ENCODE measurements at places on chromosomes 4 and X. TPM values are rescaled to one million over a fixed set of nuclear protein-coding genes. Genes with fewer than 3 reads are reported as not detected.

- DNase-seq: no peak
These were observed 106.8 kb downstream of the COL25A1 start for GRCh38 chr4:109195646-109196045.

DNA sequence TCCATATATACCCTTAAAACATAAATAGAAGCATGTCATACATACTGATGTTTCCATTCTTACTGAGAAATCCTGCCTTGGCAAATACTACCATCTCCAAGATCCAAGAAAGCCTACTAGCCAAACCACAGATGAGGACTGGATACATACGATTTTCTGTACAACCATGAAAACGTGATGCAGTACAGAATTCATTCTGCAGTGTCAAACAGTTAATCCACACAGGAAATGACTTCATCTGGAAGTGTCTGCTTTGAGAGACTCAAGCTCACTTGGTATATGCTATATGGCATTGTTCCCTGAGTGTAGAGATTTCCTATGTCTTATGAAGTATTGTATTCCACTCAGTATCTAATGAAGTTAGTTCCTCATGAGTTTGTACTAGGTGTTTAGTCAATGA lies 94.3 kb downstream of the CT47B1 start:
- no peak for DNase-seq

GRCh38 chr4:183967266-183967665 lies 62.2 kb downstream of the STOX2 start:
- DNase-seq: no peak

GRCh38 chrX:124555036-124555595 lies 208.8 kb downstream of the SH2D1A start:
- no peak for DNase-seq

DNA sequence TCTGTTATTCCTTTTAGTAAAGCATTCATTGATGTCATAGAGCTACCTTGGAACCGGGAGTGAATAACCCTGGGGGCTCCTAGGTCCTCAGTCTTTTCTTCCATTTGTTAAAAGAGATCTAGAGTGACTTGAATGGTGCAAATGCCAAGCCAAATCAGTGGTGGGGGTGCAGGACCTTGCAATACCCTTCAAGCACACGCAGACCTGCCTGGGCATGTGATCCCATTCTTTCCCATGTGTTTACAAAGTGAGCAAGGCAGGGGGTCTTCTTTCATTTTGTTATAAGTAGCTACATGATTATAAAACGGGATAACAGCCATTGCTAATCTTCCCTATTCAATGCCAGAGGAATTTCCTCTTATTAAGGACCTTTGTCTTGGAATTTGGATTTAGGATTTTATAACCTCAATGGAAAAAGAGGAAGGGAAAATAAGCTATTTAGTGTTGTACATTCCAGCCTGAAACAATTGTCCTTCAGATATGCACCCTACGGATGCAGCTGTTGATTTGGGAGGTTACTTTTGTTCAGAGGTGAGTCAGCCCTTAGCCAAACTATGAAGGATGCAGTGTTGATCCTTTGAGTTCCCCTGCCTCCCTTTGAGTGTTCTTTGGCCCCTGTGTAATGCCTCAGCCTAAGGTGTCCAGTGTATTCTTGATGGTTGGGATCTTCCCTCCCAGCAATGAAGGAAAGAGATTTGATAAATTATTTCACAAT lies 623.8 kb upstream of the HTR2C start:
- DNase-seq: no peak

- no peak for DNase-seq
These were observed 18.9 kb upstream of the GPR101 start for GRCh38 chrX:137052643-137053235.

DNA sequence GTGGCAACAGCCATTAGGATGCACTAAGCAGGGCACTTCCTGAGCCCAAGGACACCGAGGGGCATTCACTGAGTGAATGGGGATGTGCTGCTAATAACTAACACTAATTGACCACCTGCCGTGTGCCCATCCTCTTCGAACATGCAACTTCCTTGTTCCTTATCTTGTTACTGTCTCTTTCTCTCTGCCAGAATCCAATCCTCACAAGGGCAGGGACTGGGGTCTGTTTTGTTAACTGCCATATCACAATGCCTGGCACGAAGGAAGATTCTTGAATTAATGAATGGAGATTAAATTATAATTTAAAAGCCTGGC lies 1.3 kb downstream of the ERAS start:
- no peak for DNase-seq

DNA sequence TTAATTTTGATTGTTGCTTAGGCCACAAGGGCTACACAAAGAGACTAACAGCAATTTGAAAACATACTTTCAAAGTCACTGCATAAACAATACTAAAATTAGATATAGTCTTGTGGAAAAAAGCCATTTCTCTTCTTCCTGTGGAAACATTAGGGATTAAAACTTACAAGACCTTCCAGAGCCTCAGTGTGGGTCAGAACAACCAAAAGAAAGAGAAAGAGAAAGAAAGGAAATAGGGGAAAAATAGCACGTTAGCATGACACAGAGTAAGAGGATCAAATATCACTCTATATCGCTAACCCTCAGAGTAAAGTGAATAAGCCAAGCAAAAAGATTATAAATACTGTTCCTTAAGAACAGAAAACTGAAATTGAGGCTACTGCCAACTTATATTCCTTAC lies 127.8 kb upstream of the DIAPH2 start:
- DNase-seq: no peak

DNA sequence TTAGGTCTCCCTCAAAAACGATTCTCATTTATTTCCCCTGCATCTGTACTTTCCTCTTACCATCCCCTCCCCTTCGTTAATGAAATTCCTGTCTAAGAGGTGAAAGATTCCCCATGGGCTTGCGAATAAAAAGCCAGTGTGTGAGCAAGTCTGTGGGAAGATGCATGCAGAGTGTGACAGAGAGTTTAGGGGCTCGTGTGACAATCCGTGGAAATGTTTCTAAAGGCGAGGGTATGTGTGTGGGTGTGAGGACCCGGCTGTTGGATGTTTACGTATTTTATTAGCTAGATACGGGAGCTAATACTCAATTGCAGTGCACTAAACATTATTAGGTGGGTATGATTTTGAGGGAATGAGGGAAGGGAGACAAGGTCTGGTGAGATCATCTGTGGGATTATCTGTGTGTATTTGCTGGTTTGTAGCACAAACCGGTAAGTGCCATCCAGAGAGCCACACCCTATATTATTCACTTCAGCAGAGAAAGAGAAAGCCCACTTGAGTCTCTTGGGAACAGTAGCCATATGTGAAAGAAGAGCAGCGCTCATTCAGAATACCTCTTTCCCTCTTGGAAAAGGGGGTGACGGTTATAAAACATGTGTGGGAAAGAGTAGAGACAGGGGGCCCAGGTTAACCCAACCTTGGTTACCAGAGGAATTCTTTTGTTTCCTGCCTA lies 893 bp upstream of the HOPX start:
- no peak for DNase-seq

DNA sequence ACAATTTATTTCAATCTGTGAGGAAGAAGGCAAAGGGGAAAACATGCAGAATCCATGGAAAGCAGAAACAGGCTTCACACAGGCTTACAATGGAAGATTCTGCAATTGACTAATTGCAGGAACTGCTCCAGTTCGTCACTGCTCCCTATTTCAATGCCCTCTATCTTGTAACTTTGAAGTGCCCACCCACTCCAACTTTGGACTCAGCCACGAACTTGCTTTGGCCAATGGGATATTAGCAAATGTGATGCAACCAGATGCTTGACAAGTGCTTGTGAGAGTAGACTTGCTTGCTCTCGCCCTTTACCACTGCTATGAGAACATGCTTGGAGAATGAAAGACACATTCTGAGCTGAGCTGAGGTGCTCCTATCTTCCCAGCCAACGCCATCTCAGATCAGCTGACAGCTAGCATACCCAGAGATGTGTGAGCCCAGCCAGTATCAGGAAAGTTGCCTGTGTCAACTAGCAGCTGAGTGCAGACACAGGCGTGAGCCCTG lies 105.7 kb upstream of the PTCHD1 start:
- DNase-seq: no peak

GRCh38 chrX:77510007-77510406 lies 62.8 kb downstream of the FGF16 start:
- no peak for DNase-seq

DNA sequence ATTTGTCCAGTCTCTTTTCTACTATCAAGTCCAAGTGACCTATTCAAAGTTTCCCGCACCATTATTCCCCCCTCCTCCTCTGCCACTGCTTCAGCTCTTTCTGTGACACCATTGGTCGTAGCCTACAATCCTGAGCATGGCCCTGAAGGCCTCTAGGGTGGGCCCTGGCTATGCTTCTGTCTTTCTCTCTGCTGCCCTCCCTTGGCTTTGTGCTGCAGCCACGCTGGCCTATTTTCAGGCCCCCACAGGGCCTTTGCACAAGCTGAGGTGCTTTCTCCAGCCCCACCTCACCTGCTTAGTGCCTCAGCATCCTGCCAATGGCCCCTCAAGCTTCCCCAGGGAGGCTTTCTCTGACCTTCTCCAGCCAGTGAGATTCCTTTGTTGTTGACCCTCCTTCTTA lies 156.5 kb downstream of the NHS start:
- no peak for DNase-seq

DNA sequence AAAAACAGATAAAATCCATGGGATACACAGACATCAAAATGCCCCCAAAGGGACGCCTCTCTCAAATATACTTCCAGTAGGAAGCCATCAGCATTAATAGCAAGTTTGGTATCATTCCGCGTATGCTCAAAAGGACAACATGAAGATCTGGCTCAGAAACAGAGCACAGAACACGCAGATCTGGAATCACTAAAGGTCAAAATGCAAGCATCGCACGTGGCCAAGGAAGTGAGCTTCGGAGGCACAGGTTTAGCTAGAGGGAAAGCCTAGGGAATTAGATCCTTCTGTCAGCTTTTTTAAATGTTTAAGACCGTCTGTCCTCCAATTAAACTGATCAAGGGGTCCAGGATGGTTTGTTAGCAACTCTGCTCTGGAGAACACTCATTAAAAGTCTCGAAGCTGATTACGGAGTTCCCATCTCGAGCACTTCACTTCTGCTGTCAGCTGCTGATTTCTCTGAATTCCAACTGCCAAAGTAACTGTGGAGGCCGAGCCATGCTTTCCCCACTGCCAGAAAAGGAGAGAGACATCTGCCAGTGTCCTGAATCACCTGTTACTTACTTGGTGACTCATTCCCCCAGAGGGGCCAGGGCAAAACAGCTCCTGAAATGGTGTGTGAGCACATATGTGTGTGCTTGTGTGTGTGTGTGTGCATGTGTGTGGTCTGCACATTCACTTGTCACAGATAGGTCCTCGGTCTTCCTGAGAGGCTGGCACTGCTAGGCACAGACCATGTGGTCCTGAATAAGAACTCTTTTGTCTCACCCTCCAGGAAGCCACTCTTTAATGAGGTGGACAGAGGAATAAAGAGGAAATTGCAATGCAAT lies 177.7 kb upstream of the PPARGC1A start:
- DNase-seq: no peak

DNA sequence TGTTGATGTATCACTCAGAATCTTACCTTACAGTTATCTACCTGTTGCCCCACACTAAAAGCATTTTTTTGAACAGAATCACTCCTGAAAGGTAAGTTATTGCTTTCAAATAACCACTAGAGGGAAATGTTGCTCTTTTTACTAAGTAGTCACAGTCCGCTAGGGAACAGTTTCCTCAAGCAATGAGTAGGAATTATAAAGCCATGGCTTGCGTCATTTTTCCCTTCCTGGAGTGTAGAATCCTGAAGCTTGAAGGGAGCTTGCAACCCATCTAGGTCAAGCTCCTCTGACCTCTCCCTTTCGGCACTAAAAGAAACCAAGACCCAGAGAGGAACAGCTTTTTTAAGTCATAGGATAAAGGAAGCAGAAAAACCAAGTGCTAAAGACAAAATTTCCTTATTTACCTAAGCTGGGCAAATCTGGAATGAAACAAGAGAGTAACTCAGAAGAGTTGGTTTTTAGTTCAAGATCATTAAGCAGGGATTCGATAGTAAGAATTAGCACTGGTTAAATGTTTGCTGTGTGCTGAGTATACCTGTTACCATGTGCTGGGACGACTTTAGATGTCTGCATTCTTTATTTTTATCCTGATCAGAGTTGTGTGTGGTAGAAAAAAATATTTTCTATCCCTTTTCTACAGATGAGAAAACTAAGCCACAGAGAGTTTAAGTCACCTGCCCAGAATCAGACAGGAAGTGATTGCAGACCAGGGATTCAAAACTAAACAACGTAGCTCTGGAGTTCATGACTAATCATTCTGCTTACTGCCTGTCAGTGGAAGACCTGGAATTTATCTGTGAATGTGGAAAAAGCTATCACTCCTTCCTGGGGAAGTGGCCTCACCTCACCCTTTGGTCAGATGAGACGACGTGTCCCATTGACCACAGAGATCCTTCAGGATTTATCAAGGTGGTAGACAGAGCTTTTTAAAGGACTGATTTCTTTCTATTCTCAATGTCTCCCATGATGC lies 631.5 kb downstream of the RAB28 start:
- no peak for DNase-seq

GRCh38 chr4:10623241-10623640 lies 61.3 kb downstream of the CLNK start:
- no peak for DNase-seq

DNA sequence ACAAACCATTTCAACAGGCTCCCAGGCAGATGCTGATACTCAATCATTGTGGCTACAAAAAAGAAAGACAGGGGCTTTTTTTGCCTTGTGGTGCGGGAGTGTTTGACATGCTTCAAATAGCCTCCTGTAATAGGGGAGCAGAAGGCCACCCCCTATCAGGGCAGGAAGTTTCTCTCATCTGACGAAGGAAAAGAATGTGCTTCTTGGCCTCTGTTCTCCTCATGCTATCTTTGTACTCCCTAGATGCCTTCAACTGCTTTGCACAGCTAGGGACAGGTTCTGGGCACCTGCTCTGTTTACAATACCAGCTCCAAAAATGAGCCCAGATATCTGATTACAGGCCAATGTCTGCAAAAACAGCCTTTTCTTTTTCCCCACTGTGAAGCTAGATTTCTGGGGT lies 391.1 kb downstream of the STIM2 start:
- no peak for DNase-seq

GRCh38 chr4:7804756-7805385 lies 134.8 kb downstream of the AFAP1 start:
- DNase-seq: no peak

GCNA gene
- 2.8 TPM for total RNA-seq

GAGE10 gene
- not detected for total RNA-seq

XK gene
- 0.09 TPM for total RNA-seq

PRR32 gene
- total RNA-seq: not detected

Measured in omental fat pad (tissue), 4 donors.